ENCODE measurements at places on chromosomes 6 and 20.

DNA sequence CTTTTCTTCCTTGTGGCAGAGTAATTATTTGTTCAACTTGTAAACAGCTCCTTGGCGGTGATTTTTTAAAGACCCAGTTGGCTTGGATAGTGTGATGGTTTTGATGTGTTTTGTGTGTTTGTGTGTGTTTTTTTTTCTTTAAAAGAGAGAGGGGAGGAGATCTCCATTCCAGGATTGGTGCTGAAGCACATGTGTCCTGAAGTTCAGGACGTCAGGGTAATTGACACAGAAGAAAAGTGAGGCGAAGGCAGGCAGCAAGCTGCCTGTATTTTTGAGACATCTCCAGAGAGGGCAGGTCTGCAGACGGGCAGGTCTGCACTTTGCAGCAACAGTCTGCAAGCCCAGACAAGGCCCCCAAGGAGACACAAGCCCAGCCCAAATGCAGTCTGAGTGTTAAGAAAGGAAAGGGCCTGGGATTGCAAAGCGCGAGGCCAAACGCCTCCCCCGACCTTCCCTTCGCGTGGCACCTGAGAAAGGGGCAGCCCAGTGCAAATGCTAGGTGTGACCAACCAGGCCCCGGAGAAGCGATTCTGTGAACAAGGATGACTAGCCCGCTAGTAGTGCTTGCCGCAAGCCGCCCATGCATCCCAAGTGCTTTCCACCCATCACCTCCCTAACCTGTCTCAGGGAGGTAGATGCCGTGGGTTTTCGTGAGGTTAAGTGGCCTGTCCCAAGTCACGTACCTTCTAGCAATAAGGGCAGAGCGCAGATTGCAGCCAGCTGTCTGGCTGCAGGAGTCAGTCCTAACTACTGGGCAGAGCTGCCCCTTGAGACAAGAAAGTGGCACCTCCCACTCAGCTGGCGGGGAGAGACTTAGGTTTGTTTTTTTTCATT lies 230.5 kb downstream of the ZMYND8 start:
- peak; percentile 61 for DNase-seq

DNA sequence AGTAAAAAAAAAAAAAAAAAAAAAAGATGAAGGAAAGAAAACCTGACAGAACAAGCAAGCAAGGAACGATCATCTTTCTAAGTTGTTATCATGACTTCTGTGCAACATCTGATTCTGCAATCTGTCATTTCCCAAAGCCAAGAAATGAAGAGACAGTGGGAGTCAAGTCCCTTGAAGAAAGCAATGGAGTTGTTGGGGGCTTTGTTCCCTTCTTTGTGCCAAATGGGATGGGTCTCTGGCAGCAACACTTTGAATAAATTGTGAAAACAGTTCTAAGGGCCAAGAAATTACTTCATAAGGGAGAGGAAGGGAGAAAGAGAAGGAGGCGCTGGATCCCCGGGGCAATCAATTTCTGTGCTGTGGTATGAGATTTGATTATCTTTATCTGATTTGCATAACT lies 33.3 kb upstream of the RSPO3 start:
- DNase-seq, result no peak

- DNase-seq, result no peak
These were observed 183.4 kb upstream of the AKAP12 start for GRCh38 chr6:151056230-151056907.

GRCh38 chr20:45970646-45971424 lies 1.2 kb downstream of the ZNF335 start:
- peak; percentile 24 for DNase-seq

GRCh38 chr6:17504005-17504404 lies 96.1 kb upstream of the FAM8A1 start:
- no peak for DNase-seq

DNA sequence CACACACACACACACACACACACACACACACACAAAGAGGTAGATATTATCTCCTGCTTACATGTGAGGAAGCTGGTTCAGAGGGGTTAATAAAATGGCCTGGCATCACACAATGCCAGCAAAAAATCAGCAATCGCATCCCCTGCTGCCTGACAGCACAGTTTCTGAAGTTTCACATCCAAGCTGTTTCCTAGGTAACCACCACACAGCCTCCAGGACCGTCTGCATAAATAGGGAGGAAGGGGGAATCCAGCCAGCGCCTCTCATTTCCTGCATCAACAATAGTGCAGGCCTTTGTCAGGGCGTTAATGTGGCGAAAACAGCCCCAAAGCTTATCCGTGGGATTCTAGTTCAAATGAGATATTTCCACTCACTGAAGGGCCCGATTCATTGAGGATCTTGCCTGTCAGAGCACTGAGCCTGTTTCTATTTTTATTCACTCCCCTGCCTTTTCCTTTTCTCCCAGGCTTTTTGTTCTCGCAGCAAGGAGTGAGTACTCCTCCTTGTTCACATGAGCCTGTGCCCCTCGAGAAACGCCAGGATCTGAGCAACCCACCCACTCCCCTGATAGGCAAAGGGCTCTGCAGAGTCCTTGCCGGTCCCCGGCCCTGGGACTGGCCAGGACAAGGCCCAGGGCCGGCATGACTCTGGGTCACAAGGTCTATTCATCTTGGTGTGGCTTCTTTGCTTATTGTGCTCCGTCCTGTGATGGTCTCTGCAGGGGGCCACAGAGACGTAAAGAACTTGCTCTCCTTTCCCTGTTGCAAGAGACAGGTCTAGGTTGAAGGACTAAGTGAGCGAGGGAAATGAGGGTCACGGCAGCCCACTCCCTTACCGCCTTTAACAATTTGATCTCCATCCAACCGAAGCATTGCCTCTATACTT lies 32.7 kb downstream of the TUBB2B start:
- peak; percentile 30 for DNase-seq

DNA sequence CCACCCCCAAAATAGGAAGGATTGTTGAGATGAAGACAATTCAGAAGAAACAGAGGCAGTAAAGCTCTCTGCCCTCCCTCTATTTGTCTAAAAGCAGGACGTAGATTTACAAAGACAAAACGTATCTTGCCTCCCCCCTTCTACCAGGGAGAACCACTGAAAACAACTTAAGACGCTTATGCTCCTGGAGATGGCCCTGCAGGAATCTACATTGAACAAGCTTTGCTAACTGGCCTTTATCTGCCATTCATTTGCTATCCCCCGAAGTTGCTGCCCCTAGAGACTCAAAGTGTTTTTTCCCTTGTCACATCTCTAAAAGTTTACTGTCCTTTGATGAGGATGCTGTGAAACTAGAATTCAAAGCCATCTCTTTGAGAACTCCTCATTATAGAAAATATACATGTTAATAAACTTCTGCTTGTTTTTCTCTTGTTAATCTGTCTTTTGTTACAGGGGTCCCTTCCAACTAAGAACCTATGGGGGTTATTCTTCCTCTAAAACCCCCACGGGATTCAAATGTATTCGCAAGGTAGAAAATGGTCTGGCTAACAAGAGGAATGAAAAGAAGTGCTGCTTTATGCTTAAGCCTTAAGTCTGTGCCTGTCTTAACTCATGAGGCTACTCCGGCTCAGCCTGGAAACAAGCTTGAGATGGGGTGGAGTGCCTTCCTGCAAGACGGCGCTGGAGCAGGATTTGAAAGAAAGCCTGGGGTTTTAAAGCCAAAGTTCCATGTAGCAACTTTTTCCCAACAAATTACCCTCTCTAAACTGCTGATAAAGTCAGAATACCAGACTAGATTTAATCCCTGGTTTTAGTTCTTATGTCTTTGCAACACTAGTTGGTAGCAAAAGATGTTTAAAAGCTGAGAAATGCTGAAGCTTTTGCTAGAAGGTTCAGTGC lies 88.0 kb downstream of the CLIC5 start:
- no peak for DNase-seq

DNA sequence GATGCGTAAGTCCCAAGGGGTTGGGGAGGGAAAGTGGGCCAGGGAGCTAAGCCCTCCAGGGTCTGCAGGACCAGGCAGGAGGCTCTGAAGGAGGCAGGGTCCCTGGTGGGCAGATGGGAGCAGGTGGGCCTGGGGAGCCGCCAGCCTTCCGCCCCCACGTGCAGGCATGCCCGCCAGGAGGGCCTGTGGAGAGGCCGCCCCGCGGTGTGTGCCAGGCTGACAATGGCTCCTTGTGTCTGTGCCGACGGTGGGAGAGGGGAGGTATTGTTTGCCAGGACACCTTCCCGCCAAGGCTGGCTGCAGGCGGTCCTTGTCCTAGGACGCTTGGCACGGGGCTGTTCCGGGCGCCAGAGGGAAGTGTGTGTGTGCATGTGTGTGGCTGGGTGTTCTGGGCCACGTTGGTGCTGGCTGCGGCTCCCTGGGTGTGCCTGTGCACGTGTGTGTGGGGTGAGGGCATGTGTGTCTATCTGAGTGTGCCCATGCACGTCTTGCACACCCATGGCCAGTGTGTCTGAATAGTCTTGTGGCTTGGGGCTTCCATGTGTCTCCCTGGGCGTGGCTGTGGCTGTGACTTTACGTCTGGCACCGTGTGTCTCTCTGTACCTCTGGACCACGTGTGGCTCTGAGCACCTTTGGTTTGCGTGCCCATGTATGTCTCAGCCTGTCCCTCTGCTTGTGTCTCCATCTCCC lies 153.0 kb downstream of the CEBPB start:
- no peak for DNase-seq

DNA sequence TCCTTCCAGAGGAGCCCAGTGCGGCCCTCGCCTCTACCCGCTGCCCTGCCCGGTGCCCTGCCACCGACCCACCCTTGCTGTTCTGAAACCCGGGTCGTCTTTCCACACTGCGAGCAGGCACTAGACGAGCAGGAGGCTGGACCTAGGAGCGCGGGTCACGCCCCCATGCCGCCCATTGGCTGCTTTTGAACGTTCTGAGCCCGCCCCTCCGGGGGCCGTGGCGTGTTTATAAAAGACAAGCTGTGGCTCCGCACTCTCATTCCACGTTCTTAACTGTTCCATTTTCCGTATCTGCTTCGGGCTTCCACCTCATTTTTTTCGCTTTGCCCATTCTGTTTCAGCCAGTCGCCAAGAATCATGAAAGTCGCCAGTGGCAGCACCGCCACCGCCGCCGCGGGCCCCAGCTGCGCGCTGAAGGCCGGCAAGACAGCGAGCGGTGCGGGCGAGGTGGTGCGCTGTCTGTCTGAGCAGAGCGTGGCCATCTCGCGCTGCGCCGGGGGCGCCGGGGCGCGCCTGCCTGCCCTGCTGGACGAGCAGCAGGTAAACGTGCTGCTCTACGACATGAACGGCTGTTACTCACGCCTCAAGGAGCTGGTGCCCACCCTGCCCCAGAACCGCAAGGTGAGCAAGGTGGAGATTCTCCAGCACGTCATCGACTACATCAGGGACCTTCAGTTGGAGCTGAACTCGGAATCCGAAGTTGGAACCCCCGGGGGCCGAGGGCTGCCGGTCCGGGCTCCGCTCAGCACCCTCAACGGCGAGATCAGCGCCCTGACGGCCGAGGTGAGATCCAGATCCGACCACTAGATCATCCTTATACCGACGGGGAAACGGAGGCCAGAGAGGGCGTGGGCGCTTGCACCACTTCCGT lies at the start of gene ID1:
Gene ID1 (plus strand): TSS at position 259 of the 871 bp plus-strand sequence. CDS start 99 bp downstream, at position 358.
- peak; percentile 95 for DNase-seq

DNA sequence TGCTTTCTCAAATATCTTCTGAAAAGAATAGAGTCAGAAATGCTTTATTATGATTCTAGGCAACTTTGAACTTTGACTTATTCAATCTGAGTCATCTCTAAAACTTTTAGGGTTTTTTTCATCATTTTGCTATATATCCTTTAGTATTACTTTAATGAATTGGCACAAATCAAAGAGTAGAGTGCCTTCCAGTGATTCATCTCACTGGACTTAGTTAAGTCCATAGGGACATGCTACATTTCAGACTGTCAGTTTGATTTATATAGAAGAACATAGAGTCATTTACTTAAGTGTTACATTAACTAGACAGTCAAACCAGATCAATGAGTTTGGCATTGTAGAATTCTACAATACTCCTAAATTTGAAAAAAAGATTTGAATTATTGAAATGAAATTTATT lies 1235.7 kb upstream of the MAP3K7 start:
- DNase-seq, result peak; percentile 31

GRCh38 chr20:63409066-63409833 lies 48.1 kb upstream of the CHRNA4 start:
- no peak for DNase-seq

- no peak for DNase-seq
These were observed 115.5 kb downstream of the TNFAIP3 start for GRCh38 chr6:137982418-137983189.

DNA sequence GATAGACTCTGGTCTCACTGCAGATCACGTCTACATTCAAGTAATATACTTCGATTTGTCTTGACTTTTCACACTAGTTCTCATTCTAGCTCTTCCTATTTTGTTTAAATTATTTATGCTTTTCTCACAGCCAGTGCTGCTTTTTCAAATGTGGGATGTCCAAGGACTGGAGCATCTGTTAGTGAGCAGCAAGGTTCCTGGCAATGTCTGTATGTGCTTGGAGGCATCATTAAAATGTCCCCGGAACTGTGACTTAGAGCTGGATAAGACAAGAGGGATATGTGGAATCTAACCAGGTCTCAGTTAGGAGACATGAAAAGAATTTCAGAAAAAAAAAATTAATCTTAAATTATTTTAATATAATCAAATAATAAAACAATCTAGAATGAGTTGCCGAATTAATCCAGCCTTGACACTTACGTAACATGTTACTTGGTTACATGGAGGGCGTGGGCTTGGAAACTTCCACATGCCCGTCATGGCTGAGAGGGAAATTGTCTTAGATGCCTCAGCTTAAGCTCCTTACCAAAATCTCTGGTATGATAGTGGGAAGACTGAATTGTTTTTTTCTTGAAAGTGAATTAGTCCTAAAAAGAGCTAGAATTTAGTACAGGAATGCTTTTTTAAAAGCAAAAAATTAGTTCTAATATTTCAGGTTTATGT lies 21.4 kb upstream of the CARMIL1 start:
- DNase-seq, result no peak

GRCh38 chr6:134590449-134590848 lies 272.5 kb upstream of the SGK1 start:
- DNase-seq, result peak; percentile 62

GRCh38 chr6:14645841-14646240 lies 528.3 kb downstream of the CD83 start:
- no peak for DNase-seq

DNA sequence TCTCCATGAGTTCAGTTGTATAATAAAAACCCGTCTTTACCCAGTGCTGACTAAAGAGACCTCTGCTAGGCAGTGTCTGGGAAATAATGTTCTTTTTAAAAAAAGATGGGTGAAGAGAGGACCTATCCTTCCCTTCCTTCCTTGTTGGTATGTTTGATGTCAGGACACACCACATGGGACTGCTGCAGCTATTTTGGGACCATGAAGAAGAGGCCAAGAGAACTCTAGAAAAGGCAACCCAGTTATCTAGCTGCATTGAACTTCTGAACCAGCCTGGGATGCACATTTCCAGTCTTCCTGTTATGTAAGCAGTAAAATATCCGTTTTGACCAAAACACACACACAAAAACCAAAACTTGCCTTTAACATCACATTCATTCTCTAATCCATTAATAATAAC lies 77.3 kb downstream of the RFX6 start:
- DNase-seq, result no peak

DNA sequence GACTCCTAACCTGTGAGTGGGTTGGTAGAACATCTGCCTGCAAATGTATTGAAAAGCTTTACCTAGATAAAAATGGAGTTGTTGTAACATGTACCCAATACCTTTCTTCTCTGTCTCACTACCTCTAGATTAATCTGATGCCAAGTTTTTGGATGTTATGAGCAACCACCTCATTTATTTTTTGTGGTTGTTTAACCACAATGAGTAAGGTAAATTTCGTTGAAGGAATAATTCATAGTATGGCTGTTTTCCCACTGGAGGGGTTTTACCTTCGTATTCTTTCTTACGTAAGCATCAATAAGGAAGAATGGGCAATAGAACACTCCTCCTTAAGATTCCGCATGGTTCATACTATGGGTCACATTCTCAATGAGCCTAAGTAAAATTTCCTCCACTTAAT lies 165.4 kb downstream of the CDH26 start:
- no peak for DNase-seq

GRCh38 chr6:32183483-32184083 lies 470 bp downstream of the AGER start:
- DNase-seq, result no peak

GRCh38 chr20:51815383-51816076 lies 13.2 kb upstream of the SALL4 start:
- DNase-seq, result no peak
